ENCODE measurements at places on chromosomes 7 and 10.

DNA sequence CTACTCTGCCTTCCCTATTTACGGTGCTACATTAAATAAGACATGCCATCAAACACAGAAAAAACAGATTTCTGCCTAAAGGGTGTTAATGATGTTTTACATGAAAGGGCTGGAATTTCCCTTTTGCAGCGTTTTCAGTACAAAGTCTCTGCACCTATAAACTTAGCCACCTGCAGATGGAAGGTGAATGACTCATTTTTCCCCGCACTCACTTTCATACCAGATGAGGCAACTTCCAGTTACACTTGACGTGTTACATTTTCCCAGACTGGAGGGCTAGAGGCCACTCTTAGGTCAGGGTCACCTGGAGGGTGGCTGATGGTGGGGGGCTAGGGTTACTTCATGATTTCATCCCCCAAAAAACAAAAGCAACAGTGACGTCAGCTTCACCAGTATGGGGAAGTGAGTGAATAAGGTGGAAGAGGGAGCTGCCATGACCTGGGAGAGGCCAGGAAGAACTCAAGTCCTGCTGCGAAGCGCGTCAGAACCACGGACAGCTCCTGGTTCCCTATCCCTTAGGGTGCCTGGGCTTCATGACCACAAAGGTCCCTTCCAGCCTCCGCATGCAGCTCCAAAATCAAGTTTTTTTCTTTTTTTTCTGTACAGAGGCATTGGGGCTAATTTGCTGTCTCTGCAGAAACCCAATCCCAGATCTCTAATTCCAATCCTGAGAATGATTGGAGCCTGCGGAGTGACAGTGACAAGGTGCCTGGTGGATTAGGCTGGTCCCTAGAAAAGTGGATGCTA lies 94.0 kb downstream of the ADARB2 start:
- no peak for DNase-seq

- DNase-seq, result no peak
These were observed 26.6 kb downstream of the SEMA3D start for GRCh38 chr7:85160223-85160622.

- no peak for DNase-seq
These were observed 151.9 kb upstream of the ITGB1 start for GRCh38 chr10:33109788-33110469.

- DNase-seq, result no peak
These were observed 151.1 kb downstream of the TMEM26 start for GRCh38 chr10:61302124-61302523.

GRCh38 chr10:103803941-103804340 lies 51.4 kb downstream of the SH3PXD2A start:
- no peak for DNase-seq

DNA sequence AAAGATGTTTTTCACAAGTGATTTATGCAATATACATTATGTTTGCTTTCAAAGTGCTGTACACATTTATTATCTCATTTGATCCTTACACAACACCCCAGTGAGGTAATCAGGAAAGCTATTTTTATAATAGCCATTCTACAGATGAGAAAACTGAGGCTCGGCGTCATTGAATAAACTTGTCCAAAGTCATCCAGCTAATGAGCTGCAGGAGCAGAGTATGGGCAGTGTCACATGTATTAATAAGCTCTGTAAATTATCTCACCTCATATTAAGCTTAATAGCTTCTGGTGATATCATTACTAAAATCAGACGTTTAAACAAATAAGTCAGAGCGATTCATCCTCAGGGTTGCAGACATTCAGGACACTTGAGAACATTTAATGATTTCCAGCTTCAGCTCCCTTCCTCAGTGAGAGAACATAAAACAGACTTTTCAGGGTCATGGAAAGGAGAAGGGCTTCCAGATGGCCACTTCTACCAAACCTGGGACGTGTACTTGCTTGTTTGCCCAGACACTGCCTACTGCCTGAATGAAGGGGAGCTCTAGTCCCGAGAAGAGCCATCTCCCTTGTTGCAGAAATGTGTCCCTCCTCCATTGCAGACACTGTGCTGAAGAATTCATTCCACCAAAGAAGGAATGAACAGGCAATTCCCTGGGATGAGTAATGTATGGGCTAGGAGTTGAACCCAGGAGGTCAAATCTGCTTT lies 20.5 kb upstream of the FZD1 start:
- no peak for DNase-seq
